ENCODE measurements at places on chromosomes 11 and 22.

- DNase-seq, result no peak
Measured at GRCh38 chr11:12606597-12606996, 67.6 kb upstream of the TEAD1 start.

DNA sequence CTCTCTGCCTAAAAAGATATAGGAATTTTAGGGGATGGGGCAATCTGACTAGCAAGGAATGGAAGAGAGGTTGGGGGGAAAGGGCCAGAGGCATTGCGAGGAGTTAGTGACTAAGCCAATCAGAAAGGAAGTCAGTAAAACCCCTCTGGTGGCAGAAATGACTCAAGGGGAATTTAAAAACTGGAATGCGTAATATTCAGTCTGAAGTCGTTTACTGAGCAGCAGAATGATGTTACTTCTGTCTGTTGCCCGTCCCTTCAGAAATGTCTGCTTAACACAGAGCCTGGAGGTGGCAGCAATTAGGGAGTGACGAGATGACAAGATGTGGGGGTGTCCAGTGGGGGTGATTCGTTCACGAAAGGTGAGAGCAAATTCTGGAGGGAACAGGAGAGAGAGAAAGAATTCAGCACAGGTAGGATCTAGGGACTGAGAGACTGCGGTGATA lies 107.7 kb upstream of the CLMP start:
- DNase-seq, result peak; percentile 22

DNA sequence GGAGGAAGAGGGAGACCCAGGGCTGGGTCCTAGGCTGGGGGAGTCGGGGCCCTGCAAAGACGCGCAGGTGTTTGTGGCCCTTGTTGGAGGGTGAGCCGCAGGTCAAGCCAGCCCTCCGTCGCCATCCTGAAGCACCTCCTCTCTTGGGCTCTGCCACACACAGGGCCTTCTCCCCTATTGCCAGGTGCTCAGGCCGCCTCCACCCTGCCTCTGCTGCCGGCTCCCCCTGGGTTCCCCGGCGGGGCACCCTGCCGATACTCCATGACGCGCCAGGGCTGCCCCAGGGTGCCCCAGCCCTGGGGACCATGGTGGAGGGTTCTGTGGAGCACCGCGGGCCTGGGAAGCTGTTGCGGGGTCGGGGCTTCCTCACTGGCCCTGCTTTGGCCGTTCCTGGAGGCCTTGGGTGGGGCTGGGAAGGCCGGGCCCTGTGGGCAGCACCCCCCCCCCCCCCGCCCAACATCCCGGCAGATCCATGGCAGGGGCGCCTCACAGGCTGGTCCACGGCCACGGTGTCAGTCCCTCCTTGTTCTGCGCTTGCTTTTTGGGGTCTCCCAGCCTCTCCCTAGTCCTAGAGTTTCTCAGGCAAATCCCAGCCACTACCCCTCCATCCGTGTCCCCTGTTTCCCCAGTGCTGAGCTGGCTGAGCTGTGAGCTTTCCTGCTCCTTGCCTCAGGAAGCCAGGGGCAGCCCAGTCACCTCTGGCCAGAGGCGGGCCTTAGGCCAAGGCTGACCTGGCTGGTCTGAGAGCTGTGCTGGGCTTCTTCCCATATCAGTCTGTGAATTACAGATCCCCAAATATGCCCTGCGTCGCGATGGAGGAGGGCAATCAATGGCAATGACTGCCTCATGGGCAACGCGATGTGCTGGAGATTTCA lies 2.3 kb upstream of the ADORA2A start:
- DNase-seq, result no peak

DNA sequence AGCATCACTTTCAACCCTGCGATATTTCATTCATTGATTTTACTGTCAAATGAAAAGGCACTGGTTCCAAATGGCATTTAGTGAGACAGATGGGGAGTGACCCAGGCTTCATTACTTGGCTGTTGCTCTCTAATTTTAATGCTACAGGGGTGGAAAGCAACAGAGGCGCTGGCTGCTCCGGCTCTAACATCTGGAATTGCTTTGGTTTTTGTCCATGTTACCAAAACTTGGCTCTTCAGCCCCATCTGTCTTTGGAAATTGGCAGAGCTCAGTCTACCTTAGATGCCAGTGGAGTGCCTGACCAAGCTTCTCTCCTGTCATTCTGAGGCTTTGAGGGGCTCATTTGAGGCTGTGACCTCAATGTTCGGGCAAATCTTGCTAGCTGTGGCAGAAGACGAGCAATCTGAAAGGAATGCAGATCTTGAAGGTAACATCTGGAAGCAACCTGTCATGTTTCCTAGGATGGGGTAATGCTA lies 409.5 kb upstream of the SYN3 start:
- no peak for DNase-seq
